ENCODE measurements at places on chromosomes 3 and 15. TPM values are rescaled to one million over a fixed set of nuclear protein-coding genes. Genes with fewer than 3 reads are reported as not detected.

GRCh38 chr3:56688191-56688590 is 5.1 kb upstream of the TASOR start:
- DNase-seq = no peak

DNA sequence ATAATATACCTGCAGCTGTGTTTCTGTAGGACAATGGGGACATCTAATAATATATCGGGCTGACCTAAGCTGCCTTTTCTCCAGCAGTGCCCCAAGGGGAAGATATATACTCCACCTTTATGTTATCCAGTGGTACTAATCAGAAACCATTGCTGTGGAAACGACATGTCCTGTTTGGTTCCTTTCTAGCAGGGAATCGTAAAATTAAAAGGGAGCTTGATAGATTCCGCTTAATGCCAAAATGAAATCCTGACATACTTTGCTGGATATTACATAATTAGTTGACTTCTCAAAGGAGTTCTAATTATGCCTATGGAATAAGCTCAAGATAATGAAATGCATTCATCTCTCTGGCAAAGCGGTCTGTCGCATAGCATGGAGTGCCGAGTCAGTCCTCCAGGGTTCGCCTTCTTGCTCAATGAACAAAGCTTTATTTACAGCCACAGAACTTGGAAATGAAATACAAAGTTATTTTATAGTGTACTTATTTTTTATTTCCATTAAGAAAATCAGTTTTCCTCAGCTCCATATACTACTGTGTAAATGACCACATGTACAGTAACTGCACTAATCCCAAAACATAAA is 262.8 kb downstream of the LRTM1 start:
- no peak for DNase-seq

- DNase-seq = no peak
Measured at GRCh38 chr3:109023167-109023566, 69.5 kb upstream of the GUCA1C start.

LHFPL4 gene
- 0.05 TPM for polyA plus RNA-seq

DNA sequence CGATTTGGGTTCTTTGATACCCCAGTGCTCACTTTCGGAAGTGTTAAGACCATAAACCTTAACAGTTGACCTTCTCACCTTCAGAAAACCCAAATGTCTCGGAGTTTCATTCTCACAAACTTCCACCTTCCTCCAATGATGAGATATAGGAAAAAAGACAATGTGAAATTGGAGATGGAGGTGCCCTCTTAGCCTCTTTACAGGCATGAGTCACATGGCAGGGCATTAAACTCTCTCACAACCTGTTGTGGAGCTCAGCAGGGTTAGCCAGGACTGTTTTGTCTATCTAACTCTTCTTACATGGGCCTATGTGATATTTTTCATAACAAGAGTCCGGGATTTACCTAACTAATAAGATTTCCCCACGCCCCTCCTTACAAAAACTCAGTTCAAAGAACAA is 10.7 kb downstream of the AGTR1 start:
- DNase-seq = no peak

DNA sequence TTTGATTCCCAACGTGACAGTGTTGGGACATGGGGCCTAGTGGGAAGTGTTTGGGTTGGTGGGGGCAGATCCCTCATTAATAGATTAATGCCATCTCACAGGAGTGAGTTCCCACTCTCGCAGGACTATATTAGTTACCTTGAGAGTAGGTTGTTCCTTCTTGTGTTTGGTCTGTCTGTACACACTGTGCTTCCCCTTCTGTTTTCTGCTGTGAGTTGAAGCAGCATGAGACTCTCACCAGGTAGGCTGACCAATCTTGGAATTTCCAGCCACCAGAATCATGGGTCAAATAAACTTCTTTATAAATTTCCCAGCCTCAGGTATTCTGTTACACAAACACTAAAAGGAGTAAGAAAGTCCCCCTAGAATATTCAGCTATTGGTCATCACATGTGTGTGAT is 145.4 kb downstream of the ERC2 start:
- no peak for DNase-seq

GRCh38 chr3:5757213-5757804 is 569.8 kb downstream of the EDEM1 start:
- DNase-seq = no peak

DNA sequence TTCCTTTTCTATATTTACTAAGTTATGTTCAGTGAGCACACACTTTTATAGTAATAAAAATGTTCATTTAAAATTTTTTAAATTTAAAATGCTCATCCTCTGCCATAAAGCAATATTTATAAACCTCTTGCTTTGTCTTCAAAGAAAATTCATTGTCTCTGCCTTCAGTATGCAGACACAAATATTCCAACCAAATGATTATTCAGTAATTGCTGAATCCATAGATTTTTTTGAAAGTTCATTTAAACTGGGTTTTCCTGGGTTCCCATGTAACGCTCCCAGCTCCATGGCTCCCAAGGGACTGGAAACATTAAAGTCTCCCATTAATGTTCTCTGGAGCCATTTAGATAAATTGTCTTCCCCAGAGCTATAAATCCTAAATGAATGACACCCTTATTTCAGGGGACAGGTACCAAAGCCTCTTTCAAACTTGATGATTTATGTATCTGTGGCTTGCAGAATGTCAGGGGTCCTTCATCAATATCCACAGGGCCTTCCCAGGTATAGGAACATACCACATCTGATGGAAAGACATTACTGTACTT is 15.2 kb upstream of the GLCE start:
- DNase-seq = no peak

DNA sequence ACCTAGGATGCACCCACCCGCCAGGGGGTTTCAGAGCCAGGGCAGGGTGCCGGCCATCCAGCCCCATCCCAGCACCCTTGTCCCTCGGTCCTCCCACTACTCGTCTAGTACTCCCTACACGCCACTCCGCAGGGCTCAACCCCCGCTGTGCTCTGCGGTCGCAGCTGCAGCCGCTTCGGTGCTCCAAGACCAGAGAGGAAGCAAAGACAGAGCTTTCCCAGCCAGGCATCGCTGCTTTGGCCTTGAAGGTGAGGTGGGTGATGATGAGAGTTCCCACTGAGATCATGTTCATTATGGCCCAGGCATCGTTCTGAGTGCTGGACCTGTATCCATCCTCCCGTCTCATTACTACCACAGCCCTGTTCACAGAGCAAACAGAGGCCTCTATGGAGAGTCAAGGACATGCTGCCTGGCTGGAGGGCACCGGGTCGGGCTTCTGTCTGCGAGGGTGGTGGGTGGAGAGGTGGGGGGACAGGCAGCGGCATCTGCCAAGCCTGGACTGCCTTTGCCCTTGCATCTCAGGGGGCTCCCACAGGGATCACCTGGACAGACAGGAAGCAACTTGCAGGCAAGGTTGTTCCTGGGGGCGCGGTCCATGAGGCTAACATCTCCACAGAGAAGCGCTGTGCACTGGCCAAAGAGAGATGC is 66.9 kb downstream of the KLF13 start:
- DNase-seq = no peak

- DNase-seq = no peak
Measured at GRCh38 chr3:191695131-191695814, 234.3 kb downstream of the PYDC2 start.

DNA sequence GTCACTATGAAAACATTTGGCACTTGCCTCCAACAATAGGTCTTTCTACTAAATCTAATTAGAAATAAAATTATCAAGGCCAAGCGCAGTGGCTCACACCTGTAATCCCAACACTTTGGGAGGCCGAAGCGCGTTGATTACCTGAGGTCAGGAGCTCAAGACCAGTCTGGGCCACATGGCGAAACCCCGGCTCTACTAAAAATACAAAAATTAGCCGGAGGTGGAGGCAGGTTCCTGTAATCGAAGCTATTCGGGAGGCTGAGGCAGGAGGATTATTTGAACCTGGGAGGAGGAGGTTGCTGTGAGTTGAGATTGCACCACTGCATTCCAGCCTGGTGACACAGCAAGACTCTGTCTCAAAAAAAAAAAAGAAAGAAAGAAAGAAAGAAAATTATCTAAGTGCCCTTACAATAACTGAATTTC is 1.6 kb upstream of the PLD1 start:
- no peak for DNase-seq

- DNase-seq = no peak
Measured at GRCh38 chr15:44246521-44247268, 41.8 kb upstream of the GOLM2 start.

DNA sequence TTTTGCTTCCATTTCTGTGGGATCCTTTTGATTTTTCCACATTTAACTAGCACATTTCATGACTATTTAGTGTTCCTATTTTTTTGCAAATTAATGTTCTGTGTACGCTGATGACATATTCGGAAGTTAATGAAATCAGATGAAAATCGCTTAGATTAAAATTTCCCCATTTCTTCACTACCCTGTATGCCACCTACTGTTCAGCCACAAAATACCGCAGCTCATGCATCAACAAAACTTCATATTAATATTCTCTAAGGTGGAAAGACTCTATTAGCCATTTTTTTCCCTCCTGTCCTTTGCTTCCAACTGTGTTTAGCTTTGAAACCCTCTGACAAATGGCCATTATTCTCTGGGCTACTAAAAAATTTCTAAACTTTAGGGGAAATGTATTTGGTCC is 300.6 kb downstream of the MECOM start:
- DNase-seq = no peak

- no peak for DNase-seq
Measured at GRCh38 chr3:156291272-156292123, 171.1 kb downstream of the KCNAB1 start.

DNA sequence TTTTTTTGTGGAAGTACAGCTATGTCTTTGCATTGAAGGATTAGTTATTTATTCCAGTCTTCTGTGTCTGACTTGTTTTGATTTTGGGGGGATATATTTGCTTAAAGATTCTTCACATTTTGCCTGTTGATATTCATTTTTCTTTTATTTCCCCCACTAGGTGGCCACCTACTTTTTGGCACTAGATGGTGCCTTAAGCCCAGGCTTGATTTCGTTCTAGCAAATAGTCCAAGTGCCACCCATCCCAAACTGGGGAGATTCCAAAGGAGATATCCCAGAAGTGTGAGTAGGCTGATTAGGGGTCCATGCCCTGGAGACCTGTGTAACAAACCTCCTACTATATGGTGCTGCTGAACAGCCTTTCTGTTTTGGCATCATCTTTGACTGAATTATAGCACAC is 80.0 kb upstream of the SPATA16 start:
- no peak for DNase-seq

LTF gene
- 3.0 TPM for polyA plus RNA-seq

FANCD2OS gene
- 0.30 TPM for polyA plus RNA-seq

CSPG4 gene
- 108 TPM for polyA plus RNA-seq

DNA sequence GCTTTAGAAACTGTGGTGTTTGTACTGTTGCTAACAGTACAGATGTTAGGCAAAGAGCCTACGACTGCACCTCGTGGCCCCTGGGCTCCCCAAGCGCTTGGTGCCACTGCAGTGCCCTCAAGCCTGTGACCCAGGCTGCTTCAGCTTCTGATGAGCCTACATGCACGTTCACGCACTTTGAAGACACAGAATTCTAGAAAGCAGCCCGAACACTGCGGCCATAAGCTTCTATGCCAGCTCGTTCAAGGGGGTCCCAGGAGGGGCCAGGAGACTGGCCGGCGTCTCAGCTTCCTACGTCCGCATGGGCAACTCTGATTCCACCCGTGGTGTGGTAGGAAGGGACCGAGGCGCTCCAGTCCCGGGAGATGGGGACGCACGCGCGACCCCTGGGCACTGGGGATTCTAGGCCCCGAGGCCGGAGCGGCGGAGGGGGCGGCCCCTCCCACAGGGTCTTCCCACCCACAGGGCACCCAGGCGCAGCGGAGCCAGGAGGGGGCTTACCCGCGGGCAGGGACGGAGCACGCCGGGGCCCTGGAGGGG is 653 bp downstream of the MYO5C start:
- no peak for DNase-seq

COL6A5 gene
- polyA plus RNA-seq = 0.13 TPM

DNA sequence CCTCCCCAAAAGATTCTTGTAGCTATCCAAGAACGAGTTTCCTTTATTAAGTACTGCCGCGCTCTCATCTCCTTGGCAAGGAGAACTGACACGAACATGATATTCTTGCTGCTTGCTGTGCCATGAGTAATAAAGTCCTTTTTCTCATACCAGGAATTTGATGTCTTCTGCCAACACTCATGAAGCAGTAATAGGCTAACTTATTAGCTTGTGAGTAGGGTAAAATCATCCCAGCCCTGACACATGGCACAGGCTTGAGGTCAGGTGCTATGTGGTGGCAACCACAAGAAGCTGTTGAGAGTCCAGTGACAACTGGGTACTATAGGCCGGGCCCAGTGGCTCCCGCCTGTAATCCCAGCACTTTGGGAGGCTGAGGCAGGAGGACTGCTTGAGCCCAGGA is 22.7 kb upstream of the UBXN7 start:
- no peak for DNase-seq

DNA sequence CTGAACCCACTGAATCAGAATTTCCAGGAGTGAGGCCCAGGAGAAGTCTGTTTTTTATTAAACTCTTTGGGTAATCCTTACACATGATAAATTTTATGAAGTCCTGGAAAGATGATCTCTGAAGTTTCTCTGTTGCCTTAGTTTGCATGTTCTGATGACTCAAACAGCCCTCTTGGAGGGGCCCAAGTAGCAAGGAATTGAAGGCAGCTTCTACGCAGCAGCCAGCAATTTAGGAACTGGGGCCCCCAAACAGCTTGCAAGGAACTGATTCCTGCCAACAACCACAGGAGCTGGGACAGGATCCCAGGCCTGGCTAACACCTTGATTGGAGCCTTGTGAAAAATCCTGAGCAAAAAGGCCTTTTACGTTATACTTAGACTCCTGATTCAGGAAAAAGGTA is 5.4 kb upstream of the ACP3 start:
- DNase-seq = no peak

AP3B2 gene
- 0.29 TPM for polyA plus RNA-seq

- no peak for DNase-seq
Measured at GRCh38 chr3:115602194-115602593, 21.1 kb upstream of the GAP43 start.

DNA sequence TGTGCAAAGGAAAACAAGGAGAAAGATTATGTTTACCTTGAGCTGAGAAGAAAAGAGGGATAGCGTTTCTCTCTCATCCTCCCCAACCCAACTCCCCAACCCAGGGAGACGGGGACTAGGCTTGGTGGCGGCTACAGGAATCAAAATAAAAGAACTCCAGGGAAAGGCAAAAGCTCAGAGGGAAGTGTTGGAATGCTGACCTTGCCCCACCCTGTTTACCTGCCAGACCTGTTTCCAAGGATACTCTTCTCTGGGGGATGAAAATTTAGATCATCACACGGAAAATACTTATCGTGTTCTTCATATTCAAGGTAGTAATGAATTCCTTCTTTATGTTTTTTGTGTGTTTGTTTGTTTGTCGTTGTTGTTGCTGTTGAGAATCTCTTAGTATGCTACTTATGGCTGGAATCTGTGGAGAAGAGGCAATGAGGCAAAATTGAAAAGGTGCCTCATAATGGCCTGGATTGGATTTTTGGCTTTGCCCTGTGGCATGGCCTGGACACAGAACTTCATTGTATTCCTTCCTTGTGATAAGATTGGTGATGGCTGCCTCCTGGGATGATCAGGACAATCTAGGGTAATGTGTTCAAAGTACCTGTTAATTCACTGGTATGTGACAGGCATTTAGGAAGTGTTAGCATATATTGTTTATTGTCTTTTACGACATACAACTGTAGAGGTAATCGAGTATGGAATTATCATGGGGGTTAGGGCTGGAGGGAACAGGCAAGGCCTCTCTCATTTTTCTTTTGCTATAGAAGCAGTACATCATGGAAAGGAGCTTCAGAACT is 11.1 kb upstream of the TPRG1 start:
- no peak for DNase-seq

SLTM gene
- 63.5 TPM for polyA plus RNA-seq

GRCh38 chr15:90047956-90048575 is 46.9 kb downstream of the ZNF710 start:
- no peak for DNase-seq

CPN2 gene
- polyA plus RNA-seq = not detected

Measured in forelimb muscle (tissue), 1 donor.